ENCODE measurements at places on chromosomes 5 and 9.

GRCh38 chr9:133420392-133420827 is 1.8 kb upstream of the ADAMTS13 start:
- no peak for DNase-seq

GRCh38 chr5:168438349-168438748 is 47.9 kb upstream of the RARS1 start:
- DNase-seq: no peak

DNA sequence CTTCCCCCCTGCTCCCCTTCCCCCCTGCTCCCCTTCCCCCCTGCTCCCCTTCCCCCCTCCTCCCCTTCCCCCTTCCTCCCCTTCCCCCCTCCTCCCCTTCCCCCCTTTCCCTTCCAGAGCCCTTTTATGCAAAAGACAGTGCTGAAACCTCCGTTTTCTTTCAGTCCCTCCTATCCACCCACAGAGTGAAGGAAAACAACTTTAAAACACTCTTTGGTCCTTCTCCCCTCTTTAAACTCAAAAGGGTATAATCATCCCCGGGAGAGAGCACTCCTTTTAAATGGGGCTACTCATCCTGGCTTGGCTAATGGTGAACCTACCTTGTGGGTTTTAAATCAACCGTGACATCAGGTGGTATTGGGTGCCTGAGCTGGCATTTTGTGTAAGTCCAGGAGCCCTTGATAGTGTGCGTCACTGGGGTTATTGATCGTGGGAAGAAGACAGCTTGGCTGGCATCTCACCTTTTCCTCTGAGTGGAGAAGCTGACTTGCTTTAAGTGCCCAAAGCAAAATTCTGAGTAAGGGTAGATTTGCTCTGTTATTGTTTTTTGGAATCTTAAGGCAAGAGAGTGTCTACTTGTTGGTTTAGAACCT is 2.7 kb downstream of the LARP1 start:
- peak; percentile 34 for DNase-seq

DNA sequence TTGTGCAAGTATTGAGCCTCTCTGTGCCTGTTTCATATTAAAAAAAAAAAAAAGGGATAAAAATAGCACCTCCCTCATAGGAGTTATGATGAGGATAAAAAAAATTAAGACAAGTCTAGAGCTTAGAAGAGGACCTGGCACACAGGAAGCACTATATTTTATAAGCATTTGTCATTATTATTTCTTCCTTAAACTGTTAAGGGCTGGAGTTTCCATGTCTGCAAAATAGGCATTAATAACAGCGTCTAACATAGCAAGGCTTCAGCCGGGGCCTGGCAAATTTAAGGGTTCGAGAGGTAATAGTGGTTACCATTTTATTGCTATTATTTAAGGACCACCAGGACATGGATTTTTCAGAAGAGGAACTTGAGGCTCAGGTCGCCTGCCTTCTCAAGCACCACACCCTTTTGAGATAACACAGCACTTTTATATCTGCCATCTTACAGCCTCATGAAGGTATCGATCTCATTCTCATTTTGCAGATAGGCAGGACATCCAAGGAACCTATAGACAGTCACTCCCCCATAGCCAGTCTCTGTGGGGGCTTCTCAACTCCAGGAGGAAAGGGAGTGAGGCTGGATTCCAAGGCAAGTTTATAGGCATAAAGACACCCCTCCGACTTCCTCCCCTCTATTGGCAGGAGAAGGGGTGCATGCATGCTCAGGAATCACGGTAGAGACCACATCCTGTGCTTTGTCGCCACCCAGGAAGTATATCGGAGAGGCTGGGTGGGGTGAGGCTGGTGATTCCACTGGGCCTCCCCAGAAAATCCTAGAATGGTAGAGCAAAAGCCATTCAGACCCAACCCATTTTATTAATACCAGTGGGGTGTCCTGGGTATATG is 2.4 kb downstream of the ANXA6 start:
- peak; percentile 53 for DNase-seq

DNA sequence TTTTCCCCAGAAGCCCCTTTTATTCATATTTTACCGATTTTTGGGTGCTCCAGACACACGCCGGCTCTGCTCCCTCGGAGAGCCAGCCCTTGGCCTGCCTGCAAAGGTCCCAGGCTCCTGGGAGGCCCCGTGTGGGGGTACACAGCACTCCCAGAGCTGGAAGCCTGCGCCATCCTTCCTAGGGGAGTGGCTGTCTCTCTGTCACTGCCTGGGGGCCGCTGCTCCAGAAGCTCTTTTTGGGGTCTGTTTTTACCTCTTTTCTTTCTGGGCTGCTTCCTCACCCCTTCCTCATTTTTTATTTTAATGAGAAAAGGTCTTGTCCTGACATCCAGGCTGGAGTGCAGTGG is 119.1 kb upstream of the COL5A1 start:
- DNase-seq: no peak

DNA sequence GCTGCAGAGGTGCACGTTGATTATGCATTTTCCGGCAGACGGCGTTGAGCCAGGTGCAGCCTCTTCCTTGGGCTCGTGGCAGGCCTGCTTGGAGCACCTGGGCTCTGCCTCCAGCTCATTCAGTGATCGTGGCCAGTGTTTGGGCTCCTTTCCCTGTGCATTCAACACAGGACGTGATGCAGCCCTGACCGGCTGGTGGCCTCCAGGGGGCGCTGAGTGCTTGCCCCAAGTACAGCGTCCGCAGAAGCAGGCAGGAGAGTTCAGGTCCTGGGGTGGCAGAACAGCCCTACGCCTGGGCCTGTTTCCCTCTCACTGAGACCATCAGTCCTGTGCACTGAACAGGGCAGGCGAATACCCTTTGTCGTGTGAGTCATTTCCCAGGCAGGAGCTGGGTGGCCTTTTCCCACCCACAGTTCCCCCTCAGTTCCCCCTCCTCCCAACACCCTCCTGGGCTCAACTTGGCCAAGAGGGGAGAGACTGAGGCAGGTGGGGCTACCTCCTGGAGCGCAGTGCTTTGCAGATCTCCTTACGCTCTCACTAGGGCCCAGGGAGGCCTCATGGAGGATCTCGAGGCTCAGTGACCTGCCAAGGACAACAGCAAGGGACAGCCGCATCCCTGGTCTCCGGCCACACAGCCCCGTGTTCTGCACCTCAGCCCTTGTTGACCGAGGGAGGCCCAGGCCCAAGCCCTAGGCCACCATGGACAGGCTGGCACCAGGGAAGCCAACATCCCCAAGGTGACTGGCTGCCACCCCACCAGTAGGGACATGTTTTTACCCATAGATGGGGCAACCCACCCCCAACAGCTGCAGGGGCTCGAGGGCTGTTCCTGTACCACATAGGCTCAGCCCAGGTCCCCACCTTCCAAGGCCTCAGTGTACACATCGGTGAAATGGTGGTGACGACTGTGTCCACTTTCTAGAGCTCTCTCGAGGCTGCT is 52.9 kb downstream of the LRSAM1 start:
- DNase-seq: peak; percentile 71

DNA sequence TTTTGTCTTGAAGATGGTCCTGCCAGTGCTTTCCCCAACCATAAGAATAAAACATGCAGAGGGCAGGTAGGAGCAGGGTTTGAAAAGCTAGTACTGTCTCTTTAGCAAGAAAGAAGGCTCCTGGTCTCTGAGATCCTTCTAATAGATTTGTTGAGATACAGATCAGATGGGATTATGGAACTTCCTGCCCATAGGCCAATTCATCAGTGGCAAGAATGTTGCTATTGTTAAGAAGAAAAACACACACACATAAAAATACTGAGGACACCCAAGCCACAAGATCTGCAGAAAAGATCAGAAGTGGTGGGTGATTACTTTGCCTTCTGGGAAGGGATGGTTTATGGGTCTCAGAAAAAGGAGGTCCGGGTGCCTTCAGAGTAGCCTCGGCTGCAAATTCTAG is 59.8 kb downstream of the TNC start:
- no peak for DNase-seq

DNA sequence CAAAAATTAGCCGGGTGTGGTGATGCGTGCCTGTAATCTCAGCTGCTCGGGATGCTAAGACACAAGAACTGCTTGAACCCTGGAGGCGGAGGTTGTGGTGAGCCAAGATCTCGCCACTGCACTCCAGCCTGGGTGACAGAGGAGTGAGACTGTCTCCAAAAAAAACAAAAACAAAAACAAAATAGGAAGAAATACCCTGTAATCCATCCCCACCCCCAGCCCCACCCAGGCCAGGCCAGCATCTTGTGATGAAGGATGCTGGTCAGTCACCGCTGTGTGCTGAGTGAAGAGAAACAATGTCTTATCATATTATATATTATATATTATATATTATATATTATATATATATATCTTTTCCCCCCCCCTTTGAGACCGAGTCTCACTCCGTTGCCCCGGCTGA is 15.4 kb upstream of the CCIN start:
- DNase-seq: no peak

DNA sequence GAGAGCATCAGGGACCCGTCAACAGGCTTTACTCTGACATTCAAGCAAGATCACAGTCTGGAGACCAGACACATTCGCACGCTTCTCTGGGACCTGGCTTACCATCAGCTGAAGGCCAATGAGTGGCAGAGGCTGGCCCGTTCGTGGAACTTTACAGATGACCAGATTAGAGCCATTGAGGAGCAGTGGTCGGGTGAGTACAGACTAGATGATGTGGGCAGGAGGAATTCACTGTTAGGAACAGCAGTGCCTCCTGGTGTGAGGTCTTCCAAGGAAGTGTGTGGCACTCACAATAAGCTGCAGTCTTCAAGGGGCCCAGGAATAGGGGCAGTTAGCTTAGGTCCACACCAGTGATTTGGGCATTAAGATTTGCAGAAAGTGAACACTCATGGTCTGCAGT is 50.4 kb downstream of the POC5 start:
- no peak for DNase-seq

DNA sequence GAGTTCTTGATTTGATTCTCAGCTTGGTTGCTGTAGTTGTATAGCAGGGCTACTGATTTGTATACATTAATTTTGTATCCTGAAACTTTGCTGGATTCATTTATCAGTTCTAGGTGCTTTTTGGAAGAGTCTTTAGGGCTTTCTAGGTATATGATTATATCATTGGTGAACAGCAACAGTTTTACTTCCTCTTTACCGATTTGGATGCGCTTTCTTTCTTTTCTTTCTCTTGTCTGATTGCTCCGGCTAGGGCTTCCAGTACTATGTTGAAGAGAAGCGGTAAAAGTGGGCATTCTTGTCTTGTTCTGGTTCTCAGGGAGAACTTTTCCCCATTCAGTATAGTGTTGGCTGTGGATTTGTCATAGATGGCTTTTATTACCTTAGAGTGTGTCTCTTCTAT is 158.9 kb downstream of the SAXO1 start:
- DNase-seq: no peak

GRCh38 chr5:132184588-132184987 is 43.1 kb downstream of the P4HA2 start:
- no peak for DNase-seq

DNA sequence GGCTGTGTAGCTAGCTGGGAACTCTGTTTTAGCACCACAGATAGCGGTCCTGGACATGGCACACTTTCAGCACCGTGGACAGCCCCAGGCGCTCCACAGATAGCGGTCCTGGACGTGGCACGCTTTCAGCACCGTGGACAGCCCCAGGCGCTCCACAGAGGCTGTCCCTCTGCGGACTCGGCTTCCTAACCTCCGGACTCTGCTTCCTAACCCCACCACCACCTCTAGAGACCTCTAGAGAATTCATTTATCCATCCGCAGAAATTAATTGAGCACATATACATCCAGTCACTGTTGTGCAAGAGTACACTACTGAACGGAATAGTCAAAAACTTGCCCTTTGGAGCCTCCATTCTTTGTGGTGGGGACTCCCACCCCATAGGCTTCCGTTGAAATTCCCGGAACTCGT is 27.4 kb downstream of the UNC5A start:
- peak; percentile 56 for DNase-seq

DNA sequence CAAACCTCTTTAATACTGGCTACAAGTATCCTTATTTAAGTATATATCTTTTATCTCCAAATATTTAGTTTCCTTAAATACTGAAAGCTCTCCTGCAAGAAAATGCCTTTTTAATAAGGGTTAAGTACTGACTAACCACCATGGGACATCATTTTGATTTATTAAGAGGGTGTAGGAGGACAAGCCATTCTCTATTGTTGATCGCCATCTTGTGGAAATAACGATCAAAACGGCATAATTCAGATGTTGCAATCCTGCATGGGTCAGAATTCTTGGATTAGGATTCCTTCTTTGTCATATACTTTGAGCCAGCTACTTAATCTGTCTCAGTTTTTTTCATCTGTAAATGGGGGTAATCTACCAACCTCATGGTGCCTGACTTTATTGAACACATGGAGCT is 28.7 kb upstream of the C5orf46 start:
- DNase-seq: no peak

DNA sequence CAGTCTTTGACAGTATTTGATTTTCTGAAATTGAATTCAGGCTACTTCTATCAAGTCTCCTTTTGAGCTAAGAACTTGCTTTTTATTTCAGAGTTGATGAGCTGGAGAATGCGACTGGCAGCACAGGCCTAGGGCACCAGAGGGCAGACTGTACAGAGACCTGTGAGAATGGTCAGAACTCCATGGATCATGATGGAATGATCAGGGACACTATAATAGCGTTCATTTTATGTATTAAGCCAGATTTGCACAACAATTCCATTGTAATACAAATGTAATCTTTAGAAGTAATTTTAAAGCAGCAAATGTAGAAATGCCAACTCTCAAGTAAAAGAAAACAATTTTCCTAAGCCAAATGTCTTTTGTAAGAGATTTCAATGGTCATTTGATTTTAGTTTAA is 902.4 kb downstream of the NR2F1-AS1 start:
- no peak for DNase-seq

DNA sequence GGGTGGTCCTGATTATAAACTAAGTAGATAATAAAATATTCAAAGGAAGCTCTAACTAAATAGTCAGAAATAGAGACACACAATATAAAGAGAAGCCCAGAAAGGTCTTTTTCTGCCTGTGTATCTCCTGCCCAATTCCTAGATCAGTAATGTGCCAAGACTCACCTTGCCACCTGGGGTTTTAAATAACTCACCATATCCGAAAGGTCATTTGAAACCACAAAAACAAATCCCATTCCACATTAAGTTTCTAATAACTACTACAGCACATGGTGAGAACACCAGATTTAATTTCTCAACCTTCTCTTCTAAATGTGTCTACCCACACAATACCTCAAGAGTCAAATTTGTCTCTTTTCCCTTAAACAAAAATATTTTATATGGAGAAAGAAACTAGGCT is 75.2 kb downstream of the ZNF608 start:
- DNase-seq: no peak

GRCh38 chr5:14081791-14082190 is 61.4 kb upstream of the TRIO start:
- no peak for DNase-seq

GRCh38 chr9:131361202-131361833 is 32.6 kb upstream of the PRRC2B start:
- no peak for DNase-seq

GRCh38 chr5:136404616-136405015 is 39.3 kb upstream of the TRPC7 start:
- no peak for DNase-seq
